ENCODE measurements at places on chromosomes 7 and 10. TPM values are rescaled to one million over a fixed set of nuclear protein-coding genes. Genes with fewer than 3 reads are reported as not detected.

DNA sequence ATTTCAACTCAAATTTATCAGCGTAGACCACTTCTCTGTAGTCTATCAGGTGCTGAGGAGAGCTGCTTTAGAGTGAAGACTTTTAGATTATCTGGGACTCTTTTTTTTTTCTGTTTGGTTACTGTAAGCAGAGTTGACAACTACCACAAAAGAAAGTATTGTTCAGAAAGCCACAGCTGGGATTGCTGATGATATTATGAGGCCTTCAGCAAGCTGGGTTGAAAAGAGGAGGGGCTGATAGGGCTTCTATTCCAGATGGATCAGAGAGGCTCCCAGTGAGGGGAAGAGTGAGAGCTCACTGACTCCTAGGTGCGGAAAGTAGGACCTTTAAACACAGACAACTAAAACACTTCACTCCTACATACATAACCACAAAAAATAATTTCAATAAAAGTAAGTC is 188.5 kb upstream of the FERD3L start:
- no peak for DNase-seq

- no peak for DNase-seq
These were observed 167.0 kb upstream of the PITRM1 start for GRCh38 chr10:3339531-3339950.

- no peak for DNase-seq
These were observed 156.7 kb upstream of the TCF7L2 start for GRCh38 chr10:112793202-112793921.

The DRGX gene
- total RNA-seq, result not detected

The MINDY4 gene
- total RNA-seq, result 13.9 TPM

DNA sequence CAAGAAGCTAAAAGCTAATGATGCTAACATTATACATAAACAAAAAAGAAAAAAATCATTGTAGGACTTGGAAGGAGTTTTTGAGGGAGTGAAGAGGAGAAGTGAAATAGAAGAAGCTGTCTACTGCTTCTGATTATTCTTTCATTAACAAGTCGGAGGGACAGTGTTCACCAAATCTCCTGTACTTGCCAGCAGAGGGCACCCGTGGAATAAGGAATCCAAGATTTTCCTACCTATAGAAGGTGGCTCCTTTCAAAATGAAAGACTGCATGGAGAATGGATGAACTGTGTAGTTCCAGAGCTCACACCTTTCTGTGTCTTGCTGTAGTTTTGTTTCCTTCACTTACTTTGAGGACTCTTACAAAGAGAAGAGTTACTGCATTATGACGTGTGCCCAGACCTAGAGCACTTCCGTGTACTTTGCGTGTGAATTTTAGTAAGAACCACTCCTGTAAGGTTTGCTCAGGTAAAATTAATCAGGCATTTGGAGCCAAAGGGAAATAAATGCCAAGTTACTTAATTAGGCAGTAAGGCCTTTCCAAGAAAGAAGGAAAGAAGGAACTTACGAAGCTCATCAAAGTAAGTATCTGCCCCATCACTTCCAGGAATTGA is 145.1 kb downstream of the SEMA3D start:
- peak; percentile 80 for DNase-seq

GRCh38 chr10:33109788-33110469 is 151.9 kb upstream of the ITGB1 start:
- no peak for DNase-seq

The SPDYE5 gene
- total RNA-seq, result not detected

Measured in posterior vena cava (tissue), 2 donors.